ENCODE measurements at places on chromosomes 16 and 17.

DNA sequence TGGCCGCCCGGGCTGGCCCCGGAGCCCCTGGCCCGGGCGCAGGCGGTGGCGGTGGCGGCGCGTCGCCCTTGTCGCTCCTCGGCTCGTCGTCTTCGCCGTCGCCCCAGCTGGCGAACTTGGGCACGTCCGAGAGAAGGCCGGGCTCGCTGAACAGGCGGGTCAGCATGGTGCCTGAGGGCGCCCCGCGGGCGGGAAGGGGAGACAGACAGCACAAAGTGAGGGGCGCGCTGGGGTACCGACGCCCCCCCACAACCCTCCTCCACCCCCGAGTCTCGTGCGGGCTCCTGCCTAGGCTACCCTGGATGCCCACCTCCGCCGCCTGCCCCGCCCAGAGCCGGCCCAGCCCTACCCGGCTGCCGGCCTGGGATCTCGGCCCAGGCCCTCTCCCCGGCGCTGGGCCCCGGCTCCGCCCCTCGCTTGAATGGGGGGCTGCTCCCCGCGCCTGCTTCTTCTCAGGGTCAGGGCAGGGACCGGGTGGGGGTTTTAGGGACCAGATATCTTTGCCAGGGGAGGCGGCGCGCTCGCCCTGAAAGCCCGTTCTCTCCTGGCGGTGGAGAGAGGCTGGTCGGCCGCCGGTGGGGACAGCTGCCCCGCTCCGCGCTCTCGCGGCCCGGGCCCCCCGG lies 1.2 kb downstream of the NEUROD2 start:
- no peak for DNase-seq

DNA sequence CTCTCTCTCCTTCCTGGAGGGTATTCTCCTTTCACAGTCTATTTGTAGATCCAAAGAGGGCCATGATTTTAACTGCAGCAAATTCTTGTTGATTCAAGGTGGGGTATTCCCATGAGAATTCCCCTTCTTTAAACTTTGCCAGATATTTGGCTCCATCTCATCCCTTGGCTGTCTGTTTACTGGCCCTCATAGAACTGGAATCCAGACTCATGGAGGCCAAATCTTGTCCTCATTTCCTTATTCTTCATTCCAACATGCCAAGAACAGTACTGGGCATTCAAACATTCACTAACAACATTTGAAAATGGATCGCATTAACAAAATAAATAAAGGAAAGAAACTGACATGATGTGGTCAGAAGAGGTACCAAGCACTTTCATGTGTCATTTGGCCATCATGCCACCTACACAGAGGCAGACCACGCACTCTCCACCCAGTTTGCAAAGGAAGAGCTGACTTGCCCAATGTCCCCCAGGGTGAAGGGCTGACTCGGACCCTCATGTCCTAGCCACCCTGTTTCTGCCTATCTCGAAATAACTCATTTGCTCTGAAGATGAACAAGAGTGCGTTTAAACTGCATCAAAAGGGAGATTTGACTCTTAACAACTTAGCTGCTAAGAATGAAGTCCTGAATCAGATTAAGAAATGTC lies 23.1 kb upstream of the SLC35B1 start:
- no peak for DNase-seq

GRCh38 chr17:75763613-75764416 lies 1.2 kb downstream of the GALK1 start:
- DNase-seq = no peak

GRCh38 chr16:68086860-68087268 lies 1.7 kb downstream of the NFATC3 start:
- DNase-seq = no peak

GRCh38 chr16:56199164-56199563 lies 7.9 kb downstream of the GNAO1 start:
- DNase-seq = no peak

- no peak for DNase-seq
Measured at GRCh38 chr17:14268264-14268663, 31.6 kb upstream of the CDRT15 start.

GRCh38 chr16:88495268-88495772 lies 42.2 kb downstream of the ZFPM1 start:
- DNase-seq = no peak

- peak; percentile 61 for DNase-seq
Measured at GRCh38 chr16:66926961-66927436, 1.7 kb upstream of the RRAD start.

DNA sequence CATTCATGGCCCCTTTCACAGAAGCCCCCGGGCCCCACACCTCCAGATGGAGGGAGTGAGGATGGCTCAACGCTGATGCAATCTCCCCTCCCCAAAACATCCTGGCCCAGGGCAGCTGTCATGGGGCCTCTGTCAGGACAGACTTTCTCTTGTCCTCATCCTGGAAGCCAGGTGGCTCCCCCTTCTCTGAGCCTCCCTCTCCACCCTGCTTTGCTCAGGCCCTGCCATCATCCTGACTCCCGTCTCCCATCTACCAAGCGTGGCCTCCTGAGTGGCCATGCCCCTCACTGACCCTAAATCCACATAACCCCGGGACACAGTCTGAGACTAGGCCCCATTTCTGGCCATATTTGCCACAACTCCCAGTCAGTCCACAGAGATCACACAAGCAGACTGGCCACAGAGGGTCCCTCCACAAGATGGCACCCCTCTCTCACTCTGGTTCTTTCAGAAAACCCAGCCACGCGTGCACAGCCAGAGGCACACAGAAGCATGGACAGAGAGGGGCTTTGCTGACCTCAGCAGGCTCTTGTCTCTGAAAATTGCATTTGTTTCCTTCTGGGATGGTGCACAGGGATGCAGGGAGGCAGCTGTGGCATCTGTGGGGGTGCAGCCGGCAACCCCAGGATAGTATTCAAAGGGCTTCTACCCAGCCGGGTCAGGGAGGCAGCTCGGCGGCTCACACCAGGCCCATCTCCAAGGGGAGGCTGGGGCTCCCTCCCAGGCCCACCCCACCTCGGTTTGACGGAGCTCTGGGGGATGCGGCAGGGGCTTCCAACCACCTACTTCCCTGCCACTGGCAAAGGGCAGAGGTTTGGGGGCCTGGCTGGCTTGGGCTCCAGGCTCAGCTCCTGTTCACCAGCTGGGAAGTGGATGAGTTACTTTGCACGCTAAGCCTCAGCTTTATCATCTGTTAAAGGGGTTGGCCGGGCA lies 16.9 kb downstream of the DOC2B start:
- DNase-seq = no peak

DNA sequence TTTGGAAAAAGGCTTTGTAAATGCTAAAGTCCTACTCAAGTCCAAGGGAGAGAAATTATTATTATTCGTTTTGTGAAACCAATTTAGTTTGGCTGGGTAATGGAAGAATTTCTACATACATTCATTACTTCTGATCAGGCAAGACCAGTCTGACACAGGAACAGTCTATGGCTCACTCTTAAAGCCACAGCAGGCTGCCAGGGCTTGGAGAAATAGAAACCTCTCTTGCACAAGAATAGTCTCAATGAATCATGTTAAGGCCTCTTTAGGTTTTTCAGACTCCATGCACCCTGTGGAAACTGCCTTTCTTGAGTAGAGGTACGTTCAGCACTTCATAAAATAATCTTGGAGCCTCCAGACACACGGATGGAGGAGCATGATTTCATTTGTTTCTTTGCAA lies 167.7 kb downstream of the IRX3 start:
- DNase-seq = no peak

DNA sequence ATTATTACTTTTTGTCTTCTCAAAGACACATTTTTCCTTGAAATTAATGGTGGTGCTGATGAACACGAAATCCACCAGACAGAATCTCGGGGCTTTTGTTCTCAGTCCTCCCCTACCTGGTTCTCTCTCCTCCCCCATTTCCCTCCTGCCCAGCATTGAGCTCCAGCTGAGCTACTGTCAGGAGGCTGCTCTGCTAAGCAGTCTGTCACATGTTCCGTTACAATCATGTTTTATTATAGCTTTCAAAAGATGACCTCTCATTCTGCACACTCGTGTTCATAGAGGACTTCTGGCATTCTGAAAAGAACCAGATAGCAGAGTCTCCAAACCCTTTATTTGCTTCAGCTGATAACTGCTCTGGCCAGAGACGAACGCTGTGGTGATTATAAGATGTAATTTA lies 732.5 kb upstream of the RBFOX1 start:
- DNase-seq = no peak

GRCh38 chr17:6779411-6779810 lies 3.4 kb downstream of the FBXO39 start:
- no peak for DNase-seq

- DNase-seq = no peak
Measured at GRCh38 chr16:336269-336668, 16.3 kb downstream of the AXIN1 start.

GRCh38 chr17:68349157-68349556 lies 57.9 kb downstream of the ARSG start:
- DNase-seq = no peak

DNA sequence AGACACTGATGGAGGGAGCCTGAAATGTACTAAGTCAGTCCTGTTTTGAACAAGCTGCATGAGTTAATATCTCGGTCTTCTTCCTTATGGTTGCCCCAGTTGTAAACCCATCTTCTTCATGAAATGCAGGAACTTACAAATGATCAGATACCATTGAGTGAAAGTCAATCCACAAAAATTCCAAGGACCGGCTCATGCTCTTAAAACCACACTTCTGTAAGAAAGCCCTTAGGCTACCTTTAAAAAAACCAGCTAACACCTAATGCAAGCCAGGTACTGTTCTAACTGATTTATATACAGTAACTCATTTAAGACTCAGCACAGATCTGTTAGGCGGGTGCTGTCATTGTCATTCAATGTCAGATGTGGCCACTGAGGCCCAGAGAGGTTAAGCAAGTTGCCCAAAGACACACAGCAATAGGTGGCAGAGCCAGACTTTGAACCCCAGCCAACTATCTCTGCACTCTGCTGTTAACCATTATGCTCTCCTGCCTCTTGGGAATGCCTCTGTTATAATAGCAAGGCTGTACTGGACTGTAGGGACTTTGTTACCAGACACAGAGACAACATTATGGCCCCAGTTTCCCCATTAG lies 93.4 kb downstream of the C16orf95 start:
- no peak for DNase-seq

GRCh38 chr16:9854675-9855074 lies 327.6 kb downstream of the GRIN2A start:
- no peak for DNase-seq

- DNase-seq = no peak
Measured at GRCh38 chr17:36461330-36462110, 25.0 kb upstream of the ZNHIT3 start.
